Left hindlimb (tissue), 1 donor: ENCODE measurements at places on chromosomes 5 and 9.

DNA sequence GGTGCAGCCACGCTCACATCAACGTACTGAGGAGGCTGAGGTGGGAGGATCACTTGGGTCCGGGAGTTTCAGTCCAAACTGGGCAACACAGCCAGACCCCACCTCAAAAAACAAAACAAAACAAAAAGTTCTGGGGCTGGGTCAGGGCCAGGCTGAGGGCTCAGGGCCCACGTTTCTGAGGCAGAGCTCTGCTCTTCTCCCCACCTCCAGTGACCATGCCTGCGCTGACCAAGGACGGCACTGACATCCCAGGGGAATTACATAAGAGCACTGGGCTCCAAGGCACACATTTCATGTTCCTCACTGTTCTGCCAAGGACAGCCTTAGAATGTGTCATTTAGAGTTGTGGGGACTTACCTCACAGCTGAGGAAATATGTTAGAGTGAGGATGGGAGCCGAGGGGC lies 40.4 kb upstream of the TESK1 start:
- DNase-seq = no peak

- DNase-seq = no peak
These were observed 155.5 kb downstream of the PALM2AKAP2 start for GRCh38 chr9:109935406-109936087.

- no peak for DNase-seq
These were observed 38.1 kb downstream of the SEMA6A start for GRCh38 chr5:116536316-116537083.

DNA sequence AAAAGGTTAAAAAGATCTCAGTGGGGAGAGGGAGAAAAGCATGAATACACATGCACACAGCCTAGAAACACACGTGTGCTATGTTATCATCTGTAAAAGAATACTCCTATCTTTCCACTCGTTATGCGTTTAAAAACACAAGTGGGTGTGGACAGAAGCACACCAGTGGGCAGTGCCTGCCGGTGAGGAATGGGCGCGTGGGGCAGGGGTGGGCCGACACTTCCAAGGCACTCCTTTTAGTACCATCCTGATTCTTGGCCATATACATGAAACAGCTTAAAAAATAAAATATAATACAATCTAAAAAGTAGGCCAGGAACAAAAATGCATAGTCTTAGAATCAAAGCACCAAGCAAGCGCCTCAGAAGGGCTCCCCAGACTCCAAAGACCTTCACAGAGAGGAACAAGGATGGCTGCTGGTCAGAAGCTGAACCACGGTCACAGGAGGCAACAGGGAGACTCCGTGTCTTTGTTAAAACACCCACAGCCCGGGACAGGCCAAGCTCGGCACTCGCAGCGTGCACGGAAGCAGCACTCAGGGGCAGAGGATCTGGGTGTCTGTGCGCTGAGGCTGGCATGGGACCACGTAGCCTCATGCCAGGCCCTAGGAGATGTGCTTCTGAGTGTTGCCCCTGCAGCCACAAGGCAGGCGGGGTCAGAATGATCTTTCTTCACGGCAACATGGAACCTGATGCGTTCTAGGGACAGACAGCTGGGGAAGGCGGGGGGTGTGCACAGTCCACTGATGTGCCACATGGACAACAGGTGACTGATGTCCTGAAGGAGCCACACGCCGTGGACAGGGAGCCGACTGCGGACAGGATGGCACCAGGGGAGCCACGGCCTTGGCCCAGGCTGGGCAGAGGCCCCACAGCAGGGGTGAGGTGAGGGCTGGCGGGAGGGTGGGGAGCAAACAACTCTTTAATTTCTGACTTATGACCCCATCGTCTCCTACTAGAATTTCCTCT lies 15.9 kb downstream of the BRD9 start:
- DNase-seq = no peak

DNA sequence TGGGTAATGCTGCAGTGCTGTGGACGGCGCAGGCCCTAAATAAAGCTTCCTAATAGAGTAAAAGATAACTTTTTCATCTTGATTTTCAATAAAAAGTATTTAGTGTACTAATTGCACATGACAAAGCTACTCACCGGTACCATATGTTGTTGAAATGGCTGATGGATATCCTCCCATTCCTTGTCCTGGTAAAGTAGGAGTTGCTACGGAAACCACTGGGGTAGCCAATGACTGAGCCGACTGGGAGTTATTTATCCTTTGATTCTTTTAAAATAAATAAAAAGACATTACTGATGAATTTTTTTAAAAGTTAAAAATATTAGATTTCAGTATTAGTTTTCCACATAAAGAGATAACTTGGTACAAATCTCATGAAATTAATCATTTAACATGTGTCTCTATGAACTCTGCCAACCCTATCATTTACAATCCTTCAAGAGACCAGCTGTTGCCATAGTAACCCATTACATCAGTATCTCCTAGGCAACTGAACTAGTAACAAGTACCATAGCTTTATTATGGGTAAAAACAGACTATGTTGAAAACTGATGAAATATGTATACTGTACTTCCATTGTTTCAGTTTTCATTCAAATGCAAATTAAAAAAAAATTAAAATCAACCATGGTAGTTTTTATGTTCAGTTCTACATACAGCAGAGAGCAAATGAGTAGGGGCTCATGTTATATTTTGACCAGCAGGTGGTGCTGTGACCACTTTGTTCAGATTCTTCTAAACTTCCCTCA lies 153.7 kb downstream of the MEF2C start:
- DNase-seq = peak; percentile 72

GRCh38 chr5:142133330-142134206 lies 25.0 kb downstream of the NDFIP1 start:
- DNase-seq = no peak

- no peak for DNase-seq
These were observed 206.7 kb downstream of the ARHGAP26 start for GRCh38 chr5:142976861-142977260.

- no peak for DNase-seq
These were observed 340.2 kb downstream of the ARRDC3 start for GRCh38 chr5:91042936-91043255.

DNA sequence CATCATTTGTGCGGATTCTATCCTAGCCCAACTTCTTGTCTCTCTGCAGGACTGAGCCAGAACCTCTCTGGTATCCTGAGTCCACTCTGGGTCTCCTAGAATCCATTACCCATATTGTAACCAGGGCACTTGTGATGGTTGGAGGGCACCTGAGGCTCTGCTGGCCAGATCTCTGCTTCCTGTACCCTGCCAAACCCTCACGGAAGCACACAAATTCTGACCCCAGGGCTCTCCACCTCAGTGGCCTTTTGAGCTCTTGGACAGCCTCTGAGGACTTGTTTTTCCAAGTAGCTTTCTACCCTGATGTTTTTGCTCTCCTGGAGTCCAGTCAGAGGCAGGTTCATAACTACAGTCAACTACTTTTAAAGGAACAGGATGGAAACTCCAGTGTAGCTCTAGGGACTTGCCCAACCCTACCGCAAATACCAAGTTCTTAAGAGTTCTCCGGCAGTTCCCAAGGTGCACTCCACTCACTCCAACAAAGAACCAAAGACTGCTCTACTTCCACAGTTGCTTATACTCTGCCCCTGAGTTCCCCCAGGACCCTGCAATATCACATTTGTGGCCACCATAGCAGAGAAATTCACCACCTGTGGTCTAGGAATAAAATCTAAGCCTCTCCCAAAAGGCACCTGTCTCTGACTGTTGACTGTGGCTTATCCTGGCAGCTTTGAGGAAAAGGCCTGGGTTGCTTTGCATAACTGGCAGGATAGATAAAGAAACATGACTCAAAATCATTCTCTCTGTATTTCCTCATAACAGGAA lies 9.6 kb downstream of the PIP5K1B start:
- no peak for DNase-seq

GRCh38 chr5:76393035-76393680 lies 9.9 kb upstream of the IQGAP2 start:
- no peak for DNase-seq

- no peak for DNase-seq
These were observed 43.9 kb upstream of the MTAP start for GRCh38 chr9:21758540-21758939.

- no peak for DNase-seq
These were observed 39.7 kb upstream of the TNFAIP8 start for GRCh38 chr5:119316086-119316485.

GRCh38 chr5:118228489-118228888 lies 759.9 kb downstream of the DTWD2 start:
- no peak for DNase-seq
